Caki2 (cell line): ENCODE measurements at places on chromosomes 11 and 22.

DNA sequence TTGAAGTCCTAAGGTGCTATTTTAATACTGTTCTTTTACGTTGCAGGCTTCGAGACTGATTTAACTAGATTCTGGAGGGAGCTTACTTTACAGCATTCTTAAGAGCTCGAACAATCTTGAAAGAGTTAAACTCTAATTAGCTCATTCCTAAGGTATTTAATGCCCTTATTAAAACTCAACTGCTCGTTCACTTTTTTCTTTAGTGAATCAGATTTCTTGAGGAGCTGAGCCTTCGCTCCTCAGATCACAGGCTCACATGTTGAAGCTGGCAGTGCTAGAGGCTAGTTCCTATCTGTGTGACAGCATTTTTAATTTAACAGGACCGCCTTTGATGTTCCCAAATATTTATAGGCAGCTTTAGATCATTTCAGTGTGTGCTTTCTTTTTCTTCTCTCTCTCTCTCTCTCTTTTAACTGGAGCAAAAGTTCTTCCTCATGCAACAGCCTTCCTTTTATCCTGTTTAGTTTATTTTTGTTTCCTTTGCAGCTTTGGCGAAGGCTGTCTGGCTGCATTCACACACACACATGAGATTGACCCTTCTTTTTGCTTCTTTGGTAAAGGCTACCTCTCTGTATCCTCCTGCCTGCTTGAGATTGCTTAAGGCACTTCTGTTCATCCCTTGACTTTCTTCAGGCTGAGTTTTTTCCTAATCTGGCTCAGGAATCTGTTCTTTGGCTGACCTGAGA, 21.0 kb downstream of the ZNRF3 start:
- no peak for DNase-seq

GRCh38 chr22:36897611-36898010, 15.8 kb upstream of the CSF2RB start:
- DNase-seq = no peak

GRCh38 chr11:115069599-115069998, 391.3 kb downstream of the NXPE2 start:
- no peak for DNase-seq

DNA sequence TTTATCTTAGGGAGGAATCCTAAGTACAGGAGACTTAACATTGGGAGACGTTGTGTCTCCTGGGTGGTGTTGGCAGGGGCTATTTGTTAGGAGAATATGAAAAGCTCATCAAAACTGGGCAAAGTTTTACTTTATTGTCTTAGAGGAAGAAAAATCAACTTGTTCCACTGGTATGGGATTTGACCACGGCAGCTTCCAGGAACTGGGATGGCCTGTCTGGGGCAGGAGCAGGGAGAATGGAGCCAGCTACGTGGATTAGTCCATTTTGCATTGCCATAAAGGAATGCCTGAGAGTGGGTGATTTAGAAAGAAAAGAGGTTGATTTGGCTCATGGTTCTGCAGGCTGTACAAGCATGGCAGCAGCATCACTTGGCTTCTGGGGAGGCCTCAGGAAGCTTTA, 198.4 kb downstream of the ADAMTS15 start:
- DNase-seq = no peak

GRCh38 chr11:93895106-93895862, 44.9 kb upstream of the VSTM5 start:
- DNase-seq = peak; percentile 22

DNA sequence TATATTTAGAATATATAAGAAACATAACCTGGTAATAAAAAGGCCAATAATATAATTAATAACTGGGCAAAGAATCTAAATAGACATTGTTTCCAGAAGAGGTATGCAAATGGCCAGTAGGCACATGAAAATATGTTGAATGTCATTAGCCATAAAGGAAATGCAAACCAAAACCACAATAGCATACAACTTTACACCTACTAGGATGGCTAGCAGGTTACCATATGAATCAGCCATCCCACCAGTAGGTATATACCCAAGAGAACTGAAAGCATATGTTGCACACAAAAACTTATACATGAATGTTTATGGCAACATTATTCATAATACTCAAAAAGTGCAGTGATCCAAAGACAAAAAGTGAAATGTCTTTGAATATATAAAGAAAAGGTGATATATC, 2.7 kb upstream of the OR2D2 start:
- DNase-seq = no peak

- DNase-seq = no peak
These were observed 594.1 kb downstream of the TBC1D22A start for GRCh38 chr22:47356511-47357011.

- no peak for DNase-seq
These were observed 4.3 kb upstream of the APOBEC3A start for GRCh38 chr22:38953091-38953490.

GRCh38 chr22:31354515-31354914, 8.4 kb upstream of the PATZ1 start:
- DNase-seq = no peak

GRCh38 chr11:45745065-45745811, 59.7 kb upstream of the SLC35C1 start:
- no peak for DNase-seq

DNA sequence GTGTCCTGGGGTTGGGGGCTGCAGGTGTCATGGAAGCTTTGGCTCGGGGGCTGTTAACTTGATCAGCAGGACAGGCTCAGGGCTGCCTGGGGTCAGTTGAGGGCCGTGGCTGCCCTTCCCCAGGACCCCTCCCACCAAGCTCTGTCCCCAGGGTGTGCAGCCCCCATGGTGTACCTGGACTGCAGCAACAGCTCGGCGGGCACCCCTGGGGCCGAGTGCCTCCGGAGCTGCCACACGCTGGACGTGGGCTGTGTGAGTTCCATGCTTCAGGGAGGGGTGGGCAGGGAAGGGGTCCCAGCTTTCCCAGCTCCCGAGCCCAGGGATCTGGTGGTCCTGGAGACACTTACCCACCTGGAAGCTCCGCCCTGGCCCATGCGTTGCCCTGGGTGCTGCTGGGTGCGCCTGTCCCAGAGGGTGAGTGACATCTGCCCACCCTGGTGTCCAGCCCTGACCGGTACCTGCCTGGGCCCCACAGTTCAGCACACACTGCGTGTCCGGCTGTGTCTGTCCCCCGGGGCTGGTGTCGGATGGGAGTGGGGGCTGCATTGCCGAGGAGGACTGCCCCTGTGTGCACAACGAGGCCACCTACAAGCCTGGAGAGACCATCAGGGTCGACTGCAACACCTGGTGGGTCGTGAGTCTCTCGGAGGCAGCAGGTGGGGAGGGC, 11.3 kb downstream of the MUC5B start:
- DNase-seq = no peak

- no peak for DNase-seq
These were observed 5.9 kb downstream of the SCGB1D1 start for GRCh38 chr11:62195945-62196344.

DNA sequence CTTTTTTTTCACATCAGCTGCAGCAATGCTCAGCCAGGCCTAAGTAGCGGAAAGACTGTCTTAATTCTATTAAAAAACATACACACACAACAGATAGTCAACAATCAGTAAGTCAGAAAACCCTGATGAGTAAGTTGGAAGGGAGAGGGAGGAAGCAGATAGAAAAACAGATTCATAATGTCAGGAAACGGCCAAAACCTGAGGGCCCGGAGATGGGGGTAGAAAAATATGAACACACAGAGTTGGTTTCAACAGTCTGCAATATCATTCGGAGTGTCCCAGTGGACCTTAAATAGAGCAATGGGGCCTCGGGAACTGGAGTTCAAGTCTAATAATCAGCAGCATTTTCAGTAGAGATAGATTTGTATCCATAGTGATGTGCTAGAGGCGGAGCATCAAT, 14.8 kb downstream of the LRRC55 start:
- no peak for DNase-seq

- no peak for DNase-seq
These were observed 31.2 kb downstream of the RAB6A start for GRCh38 chr11:73729594-73730206.

- DNase-seq = no peak
These were observed 44.3 kb upstream of the PLET1 start for GRCh38 chr11:112304914-112305313.

DNA sequence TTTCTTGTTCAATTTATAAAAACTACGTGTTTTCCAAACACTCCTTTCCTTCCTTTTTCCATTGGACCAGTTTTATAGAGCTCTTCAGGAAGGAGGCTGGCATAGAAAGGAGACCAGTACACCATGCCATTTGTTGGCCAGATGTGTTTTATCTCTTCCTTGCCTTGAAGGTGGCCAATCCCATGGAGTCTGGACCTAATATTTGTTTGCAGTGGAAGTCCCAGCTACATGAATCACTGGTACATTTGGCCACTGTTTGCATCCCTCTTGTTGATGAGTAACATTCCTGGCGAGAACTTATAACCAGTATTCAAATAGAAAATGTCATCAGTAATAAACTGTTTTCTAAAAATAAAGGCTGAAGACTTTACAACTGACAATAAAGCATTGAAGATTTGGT, 110.2 kb downstream of the ANO3 start:
- no peak for DNase-seq

- DNase-seq = peak; percentile 34
These were observed 223.4 kb upstream of the PITPNB start for GRCh38 chr22:28142361-28142961.

- DNase-seq = peak; percentile 46
These were observed 10.0 kb downstream of the LGR4 start for GRCh38 chr11:27462543-27462942.

- no peak for DNase-seq
These were observed 29.7 kb upstream of the PICK1 start for GRCh38 chr22:38027487-38027886.

DNA sequence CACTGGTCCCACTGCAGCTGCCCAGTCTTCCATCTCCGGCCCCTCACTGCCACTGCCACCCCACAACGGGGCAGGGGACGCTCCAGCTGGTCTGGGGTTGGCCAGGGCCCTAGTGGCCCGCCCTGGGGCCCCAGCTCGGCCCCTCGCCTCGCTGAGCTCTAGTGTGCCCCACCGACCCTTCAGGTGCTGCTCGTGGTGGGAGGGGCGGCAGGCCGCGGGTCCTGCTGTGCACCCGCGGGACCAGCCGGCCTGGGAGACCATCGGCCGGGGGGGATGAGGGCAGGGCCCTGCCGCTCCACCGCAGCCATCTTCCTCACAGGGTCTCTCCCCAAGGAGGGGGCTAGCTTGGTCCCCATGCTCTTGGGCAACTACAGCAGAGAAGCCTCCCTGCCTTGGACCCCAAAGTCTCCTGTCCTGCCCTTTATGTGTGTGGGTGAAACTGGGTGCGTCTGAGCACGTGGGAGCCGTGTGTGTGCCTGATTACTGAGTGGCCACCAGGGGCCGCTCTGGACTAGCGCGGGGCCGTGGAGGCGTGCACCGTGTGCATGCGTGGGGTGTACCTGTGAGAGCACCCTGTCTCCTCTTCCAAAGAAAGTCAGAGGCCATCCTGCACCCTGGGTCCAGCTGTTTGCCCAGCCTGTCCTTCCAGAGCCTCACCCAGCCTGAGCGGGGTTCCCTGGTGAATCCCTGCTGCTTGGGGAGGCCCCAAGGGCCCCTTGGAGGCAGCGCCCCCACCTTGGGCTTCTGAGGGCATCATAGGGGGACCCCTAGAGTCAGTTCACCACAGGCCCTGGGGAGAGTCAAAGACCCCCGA, 6.0 kb upstream of the ACR start:
- DNase-seq = peak; percentile 32

DNA sequence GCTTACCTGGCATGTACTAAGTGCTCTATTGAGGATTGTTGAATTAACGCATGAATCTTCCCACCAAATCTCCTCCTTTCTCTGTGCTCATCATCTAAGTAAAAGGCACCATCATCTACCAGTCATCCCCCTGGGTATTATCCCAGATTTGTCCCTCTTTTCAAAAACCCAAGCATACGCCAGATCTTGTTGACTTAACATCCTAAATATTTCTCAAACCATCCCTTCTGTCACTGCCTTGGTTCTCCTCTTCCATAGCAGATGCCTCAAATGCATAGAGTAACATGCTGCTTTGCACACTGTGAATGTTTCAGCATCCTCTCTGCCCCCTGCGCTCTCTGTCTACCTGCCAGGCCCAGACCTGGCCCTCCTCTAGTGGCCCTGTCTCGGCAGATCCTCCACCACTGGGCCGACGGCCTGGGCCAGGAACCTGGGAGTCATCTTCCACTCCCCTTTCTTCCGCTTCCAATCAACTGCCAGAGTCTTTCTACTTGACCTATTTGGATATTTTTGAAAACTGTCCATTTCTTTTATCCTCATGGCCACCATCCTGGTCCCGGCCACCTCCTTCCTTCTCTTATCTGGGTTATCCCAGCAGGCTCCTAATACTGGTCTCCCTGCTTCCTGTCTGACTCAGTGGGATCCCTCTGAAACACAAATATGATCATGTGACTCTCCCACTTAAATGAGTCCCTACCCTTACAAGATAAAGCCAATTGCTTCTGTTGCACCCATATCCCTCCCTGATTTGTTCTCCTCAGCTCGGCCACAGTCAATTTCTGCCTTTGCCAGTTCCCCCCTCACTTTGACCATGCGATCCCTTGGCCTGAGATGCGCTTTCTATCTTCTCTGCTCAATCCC, 3.4 kb upstream of the TAB1 start:
- no peak for DNase-seq

DNA sequence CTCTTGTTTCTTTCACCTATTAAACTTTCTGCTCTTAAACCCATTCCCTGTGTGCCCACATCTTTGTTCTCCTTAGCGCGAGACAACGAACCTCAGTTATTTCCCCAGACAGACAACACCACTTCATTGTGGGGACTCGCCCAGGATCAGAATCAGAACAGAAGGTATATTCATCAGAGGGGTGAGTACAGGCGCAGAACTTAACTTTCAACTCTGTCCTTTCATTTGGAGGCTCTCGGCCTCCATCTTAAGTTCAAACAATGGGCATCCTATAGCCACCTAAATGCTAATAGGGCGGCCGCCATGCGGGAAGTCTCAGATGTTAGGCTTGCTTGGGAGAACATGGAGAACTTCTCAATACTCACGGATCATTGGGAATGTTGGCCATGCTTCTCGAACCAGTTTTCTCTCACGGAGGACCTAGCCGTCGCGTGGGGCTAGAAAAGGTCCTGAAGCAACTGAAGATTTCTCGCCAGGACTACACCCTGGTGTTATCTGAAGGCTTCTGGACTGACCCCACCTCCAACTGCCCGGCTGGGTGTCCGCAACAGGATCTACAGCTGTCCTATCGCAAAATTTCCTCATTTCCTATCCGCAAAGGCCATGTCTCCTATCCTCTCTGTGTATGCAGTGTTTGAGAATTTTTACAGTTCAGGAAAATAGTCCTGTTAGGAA, 13.4 kb upstream of the HYLS1 start:
- DNase-seq = no peak

GRCh38 chr11:111623527-111624030, 21.3 kb downstream of the SIK2 start:
- peak; percentile 26 for DNase-seq

DNA sequence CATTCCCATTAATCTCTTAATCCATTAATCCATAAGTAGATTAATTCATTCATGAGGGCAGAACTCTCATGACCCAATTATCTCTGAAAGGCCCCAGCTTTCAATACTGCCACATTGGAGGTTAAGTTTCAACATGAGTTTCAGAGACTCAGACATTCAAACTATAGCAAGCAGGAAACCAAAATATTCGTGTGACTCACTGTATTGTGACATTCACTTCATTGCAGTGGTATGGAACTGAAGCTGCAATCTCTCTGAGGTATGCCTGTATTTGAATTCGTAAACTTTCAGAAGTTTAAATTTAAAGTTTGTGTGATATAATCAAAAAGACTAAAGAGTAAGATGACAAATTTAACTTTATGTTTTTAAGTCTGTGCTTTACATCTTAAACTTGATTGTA, 2.9 kb upstream of the OR52J3 start:
- DNase-seq = no peak
